ENCODE measurements at places on chromosomes 6 and 20.

- DNase-seq = no peak
Observed at GRCh38 chr6:63576985-63577712, 4.9 kb downstream of the LOC128125822 start.

DNA sequence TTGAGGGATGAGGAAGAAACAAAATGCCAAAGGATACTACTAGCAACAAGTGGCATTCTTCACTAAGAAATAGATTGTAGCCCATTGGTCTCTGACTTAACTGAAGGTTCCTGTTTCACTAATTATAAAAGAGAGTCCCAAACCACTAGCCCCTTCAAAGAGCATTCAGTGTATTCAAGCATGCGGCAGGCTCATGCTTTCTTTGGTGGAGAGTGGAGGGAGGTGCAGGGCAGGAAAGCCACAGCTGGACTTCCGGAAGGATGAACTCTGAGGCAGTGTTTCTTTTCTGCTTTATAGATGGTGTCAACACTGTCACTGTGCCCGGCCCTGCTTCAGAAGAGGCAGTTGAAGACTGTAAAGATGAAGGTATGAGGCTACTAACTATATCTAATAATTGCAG lies 636.1 kb downstream of the KIF16B start:
- DNase-seq = no peak

DNA sequence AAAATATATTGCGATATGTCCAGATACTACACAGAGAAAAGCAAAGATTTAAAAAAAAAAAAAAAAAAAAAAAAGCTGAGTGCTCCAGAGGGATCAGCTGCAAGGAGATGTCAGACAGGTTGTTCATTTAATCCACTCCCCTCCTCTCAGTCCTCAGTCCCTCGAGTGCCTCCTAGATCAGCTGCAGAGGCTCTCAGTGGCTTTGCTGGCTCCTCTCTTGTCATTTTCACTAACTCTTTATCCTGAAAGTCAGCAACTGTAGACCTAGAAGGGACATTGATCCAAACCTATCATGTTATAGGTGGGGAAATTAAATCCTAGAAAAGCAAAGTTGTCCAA lies 61.6 kb downstream of the KIAA0319 start:
- no peak for DNase-seq

DNA sequence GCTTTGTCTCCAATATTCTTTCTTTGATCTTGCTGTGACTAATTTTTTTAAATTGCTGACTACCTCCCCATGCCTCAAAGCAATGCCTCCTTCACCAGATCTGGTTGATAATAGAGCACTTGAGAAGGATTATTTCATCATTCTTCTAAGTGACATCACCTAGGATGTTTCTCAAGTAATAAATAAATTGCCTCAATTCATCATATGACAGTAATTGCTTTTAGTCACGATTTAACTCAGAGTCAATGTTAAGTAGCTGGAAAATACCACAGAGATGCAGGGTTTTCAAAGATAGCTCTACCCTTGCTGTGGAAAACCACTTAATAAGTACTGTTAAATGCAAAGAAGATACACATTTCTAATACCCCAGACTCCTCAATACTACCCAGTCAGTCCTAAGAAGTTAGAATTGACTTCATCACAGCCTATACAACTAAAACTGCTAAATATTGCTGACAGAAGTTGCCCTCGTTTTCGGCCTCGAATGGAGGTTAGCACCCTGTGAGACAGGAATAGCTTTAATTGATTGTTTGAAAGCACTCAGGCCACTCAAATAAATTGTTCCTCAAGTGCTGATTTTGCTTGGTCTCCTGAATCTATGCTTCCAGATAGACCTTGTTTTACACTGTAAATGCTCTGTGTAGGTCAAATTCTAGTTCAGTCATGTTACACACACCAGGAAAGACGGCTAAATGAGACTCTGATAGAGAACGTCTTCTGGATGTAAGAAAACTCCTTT lies 640.6 kb upstream of the CHD6 start:
- DNase-seq = no peak

- no peak for DNase-seq
Observed at GRCh38 chr6:52307900-52308372, 23.4 kb upstream of the MCM3 start.

GRCh38 chr20:8656335-8656734 lies 412.6 kb upstream of the PLCB4 start:
- no peak for DNase-seq

DNA sequence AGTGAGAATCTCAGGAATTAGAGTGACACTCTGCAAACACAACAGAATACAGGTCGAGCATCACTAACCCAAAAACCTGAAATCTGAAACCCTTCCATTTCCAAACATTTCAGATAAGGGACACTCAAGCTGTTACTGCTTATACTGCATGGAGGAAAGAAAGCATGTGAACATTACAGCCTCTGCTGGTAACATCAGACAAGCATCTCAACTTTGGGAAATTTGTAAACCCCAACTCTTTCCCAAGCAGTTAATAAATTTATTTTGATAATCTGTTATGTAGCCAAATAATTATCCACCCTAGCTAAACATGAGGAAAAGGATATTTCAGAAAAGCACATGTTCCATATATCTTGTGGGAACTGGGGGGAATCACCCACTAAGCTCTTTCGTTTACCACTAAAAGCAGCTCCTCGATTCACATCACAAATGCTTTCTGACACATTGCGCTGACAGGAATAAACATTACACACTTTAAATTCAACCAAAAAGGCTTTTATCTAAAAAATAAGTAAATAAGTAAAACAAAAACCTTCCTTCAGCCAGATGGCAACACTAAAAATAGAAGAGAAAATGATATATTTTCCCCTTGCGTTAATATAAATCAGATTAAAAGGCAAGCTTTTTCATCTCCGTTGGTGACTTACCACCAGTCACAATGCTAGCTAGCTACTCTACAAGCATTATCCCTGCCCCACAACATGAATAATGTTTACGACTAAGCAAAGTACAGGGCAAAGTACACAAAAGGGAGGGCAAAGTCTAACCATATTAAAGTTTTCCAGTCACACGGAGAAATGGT lies 120.8 kb downstream of the MAP7 start:
- no peak for DNase-seq

GRCh38 chr6:71228461-71229041 lies 60.1 kb upstream of the OGFRL1 start:
- DNase-seq = no peak

GRCh38 chr6:34867484-34867883 lies 20.4 kb downstream of the TAF11 start:
- DNase-seq = no peak

GRCh38 chr20:22680031-22680740 lies 95.8 kb upstream of the FOXA2 start:
- no peak for DNase-seq

GRCh38 chr6:11852061-11852651 lies 73.6 kb upstream of the ADTRP start:
- no peak for DNase-seq

- no peak for DNase-seq
Observed at GRCh38 chr6:29739136-29739881, 16.1 kb downstream of the HLA-F start.

DNA sequence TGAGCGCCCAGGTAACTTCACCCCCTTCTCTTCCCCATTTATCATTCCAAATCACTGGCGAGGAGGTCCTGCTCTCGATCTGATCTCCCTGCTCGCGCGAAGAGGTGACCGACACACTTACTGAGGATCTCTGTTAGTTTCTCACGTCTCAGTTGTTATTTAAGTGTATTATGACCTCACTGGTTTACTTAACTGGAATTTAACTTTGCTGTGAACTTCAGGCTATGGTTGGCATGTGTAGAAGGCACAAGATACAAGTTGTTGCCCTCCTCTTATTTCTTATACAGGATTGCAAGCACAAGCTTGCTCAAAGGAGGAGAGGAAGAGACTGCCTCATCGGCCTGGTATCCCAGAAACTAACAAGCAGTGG lies 1.2 kb downstream of the RNF217 start:
- DNase-seq = no peak

DNA sequence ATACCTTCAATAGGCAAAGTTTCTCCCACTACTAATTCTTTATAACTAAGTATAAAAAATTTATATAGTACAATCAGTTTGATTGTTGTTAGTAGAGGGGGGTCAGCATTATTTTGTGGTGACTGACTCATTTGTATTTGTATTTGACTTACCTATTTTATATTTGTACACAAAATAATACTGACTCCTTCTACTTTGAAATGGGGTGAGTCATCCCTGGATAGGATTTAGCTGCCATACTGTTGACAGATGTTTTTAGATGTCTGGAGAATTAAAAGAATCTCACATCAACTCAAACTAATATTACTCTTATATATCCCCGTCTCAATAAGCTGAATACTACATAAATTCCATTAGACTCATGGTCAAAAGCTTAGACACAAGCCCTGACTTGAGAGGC lies 114.9 kb downstream of the FRK start:
- DNase-seq = no peak

DNA sequence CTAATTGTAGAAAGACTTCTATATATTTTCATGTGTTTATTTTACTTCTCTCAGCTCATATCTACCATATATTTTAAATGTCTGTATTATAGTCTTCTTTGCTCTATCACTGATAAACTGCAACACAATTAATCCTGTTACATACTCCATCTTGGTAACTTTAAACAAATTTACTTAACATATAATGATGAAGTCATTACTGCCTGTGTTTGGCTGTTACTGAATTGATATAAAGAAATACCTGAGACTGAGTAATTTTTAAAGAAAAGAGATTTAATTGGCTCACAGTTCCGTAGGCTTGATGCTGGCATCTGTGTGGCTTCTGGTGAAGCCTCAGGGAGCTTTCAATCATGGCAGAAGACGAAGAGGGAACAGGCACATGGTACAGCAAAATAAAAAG lies 1480.4 kb downstream of the HACE1 start:
- DNase-seq = no peak

DNA sequence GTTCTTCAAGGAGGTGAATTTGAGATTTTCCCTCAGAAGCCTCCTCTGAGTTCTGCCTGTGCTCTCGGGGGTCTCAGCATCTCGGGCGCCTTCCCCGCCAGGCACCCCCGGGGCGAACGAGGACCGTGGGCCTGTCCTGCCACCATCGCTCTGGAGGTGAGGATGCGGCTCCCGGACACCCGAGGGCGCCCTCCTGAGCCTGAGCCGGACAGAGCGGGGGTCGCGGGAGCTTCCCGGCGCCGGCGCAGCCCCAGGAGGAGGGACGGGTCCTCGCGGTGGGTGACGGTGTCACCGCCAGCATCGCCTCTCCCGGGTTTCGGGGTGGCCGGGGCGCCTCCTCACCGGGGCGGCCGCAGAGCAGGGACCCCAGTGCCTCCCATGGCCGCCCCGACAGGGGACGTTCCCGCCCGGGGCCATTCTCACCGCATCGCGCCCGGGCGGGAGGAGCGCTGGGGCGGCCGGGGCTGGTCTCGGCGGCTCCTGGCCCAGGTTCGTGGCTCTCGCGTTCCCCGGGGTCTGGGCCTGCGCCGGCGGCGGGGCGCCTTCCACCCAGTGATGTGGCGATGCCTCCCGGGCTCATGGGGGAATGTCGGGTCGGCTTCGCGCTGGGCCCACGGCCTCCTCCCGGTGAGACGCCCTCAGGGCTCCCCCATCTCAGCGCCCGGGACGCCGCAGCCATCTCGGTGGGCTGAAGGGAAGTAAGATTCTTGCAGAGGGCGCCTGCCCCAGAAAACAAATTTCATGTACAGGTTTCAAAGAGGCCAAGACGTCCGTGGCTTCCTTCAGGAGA lies 210.5 kb downstream of the ERMARD start:
- no peak for DNase-seq

GRCh38 chr20:12152996-12153395 lies 235.3 kb downstream of the BTBD3 start:
- no peak for DNase-seq

DNA sequence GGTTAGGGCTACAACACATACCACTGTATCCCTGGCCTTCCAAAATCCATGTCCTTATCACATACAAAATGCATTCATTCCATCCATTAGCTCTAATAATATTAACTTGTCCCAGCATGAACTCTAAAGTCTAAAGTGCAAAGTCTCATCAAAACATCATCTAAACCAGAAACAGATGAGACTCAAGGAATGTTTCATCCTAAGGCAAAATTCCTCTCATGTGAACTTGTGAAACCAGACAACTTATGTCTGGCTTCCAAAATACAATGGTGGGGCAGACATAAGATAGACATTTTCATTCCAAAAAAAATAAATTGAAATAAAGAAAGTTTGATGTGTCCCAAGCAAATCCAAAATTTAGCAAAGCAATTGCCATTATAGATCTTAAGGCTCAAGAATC lies 257.4 kb downstream of the HTR1B start:
- DNase-seq = no peak

DNA sequence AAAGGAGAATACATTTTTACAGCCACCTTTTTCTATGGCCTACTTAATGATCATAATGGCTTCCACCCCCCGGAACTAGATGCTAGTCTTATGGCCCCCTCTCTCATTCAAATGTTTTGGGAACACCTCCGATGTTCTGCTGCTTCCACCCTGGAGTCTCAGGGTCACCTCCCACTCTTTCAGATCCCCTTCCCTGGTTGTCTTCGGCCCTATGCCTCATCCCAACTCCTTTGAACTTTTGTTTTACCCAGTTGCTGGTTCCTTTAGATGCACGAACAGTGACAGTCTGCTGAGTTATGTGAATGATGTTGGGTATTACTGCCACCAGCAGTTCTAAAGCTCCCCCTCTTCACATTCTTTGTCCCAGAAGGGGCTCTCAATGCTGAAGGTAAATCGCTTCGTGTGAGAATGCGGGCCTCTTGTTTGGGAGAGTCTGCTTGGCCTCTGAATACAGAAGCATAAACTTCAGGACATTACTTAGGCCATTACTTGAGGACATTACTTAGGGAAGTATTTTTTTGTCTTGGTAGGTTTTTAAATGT lies 309.1 kb downstream of the SOX4 start:
- no peak for DNase-seq

DNA sequence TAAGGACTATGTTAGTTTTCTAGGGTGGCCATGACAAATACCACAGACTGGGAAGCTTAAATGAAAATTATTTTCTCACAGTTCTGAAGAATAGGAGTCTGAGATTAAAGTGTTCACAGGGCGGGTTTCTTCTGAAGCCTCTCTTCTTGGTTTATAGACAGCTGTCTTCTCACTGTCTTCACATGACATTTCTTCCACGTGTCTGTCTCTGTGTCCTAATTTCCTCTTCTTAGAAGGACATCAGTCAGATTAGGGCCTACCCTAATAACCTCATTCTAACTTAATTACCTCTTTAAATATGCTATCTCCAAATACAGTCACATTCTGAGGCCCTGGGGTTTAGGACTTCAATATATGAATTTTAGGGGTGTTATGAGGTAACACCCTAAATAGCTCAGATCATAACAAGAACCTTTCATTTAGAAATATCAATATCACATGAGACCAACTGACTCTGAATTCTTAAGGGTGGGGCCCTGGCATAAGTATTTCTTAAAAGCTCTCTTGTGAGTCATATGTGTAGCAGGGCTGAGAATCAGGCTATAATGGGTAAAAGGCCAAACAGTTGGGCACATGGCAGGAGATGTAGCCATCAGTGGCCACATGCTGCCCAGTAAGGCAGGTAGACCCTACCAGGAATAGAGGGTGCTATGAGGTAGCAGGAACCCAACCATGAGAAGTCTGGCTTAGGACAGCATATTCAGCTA lies 62.0 kb upstream of the TENT5A start:
- no peak for DNase-seq
